Cortex of kidney (tissue), 1 donor: ENCODE measurements at places on chromosomes 5 and 9.

DNA sequence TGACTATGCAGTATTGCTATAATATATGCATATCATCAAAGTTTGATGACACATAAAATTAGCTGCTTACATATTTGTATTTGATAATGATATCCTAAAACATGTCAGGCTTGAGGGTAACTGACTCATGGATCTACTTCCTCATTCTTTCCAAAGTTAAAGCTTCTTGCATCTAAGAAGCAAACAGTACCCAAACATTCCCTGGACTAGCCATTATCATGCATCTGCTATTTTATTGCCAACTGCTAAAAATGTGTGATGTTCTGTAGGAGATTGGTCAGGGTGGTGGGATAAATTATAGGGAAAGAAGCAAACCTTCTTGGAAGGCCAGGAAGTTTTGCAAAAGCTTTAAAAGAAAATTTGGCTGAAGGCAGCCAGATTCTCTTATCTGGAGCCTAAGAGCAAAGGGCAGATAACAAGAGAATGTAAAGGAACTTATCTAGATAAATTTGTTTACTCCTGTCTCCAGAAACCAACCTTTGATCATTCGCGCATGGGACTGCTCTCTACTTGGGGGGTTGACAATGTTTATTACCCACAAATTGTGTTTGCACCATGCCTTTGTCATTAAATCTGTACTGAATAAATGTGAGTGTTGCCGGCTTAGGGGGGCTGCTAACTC, 604.1 kb upstream of the TLE4 start:
- DNase-seq: no peak

DNA sequence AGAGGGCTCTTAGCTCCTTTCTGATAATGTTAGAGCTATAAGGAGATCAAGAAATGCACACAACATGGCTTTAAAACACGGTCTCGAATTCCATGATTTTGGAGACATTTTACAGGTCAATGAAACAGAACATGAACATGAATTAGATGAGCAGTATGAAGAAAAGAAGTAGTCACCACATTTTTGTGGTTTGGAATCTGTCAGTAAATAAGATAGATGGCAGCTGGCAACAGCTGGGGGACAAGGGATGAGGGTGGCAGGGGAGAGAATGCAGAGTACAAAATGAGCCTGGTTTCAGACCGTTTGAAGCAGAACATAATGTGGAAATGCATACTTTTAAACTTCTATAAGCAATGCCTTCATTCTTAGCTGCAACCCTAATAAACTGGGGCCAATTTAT, 107.1 kb downstream of the OXCT1 start:
- DNase-seq: no peak

DNA sequence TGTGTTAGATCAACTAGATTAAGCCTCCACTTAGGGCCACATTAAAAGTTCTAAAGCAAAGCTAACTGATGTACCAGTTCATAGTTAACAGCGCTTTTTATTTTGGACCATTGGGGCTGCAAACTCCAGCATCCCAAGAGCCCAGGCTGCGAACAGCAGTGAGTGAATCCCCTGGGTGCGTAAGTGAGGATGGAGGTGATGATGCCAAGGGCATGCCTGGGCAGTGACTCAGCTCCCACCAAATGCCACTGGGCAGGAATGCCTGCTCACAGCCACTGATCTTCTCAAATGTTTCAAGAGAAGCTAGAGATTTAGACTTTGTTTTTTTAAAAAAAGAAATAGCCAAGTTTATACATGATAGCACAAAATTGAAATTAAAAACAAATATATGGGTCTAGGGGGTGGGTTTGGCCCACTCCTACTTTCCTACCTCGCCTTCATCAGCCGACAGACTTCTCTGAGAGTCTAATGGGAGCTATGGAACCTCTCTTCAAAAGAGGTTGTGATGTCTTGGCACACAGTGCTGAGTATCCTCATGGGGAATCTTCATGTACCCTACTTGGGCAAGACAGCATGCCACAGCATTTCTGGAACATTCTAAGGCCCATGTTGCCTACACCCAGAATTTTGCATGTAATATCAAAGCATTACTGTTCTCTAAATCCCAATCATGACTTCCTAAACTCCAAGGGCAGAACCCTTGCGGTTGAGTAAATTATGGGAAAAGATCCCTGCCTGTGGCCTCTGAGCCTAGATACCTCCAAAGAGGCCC, 398.1 kb downstream of the EBF1 start:
- no peak for DNase-seq

DNA sequence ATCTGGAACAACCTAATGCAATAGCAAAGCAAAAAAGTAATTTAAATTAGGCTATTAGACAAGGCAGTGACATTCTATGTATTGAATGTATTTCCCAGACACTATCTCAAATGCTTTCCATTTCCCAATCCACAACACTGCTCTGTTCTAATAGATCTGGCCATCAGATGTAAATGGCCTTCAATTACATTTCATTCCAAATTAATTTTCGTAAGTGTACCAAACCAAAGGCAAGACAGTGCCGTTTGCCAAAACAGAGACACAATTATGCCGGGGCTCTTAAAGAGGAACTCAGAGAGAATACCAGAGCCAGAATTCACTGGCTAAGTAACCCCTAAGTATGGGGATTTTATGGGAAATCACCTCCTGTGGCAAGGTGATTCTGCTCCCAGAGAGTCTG, 63.1 kb downstream of the GNAQ start:
- DNase-seq: no peak

DNA sequence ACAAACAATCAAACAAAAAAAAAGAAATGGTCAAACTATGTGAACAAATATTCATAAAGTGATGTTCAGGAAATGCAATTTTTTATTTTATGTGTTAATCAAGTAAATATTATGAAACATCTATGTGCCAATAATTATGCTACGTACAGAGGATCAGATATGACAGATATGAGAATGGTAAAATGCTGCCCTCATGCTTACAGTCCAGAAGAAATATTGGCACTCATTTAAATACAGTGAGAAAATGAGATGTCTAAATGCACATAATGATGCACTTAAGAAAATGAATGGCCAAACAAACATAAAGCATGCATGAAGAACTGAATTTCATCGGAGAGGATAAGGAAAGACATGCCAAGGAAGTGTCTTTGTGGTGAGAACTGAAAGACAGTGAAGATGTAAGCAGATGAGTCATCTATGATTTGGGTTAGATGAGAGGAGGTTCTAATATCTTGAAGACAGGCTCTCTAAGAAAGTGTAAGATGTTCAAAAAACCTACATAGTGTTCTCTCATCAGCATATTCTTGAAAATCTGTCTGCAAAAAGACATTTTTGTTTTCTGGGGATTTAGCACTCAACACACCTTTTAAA, 1231.1 kb upstream of the ACO1 start:
- DNase-seq: no peak
